WTC11 (cell line): ENCODE measurements at places on chromosomes 1 and 21. TPM values are rescaled to one million over a fixed set of nuclear protein-coding genes. Genes with fewer than 3 reads are reported as not detected.

The YBX1 gene
- total RNA-seq, result 1,098 to 1,172 TPM (median 1,151 TPM) in 3 replicates

The TFF2 gene
- 0.33 TPM in 1 of 3 replicates, not detected in the others for total RNA-seq

- peak overlapping the region; percentile 90 for H3K27ac ChIP-seq
- DNase-seq, result no peak
- H3K4me3 ChIP-seq, result peak overlapping the region; percentile 69
Observed at GRCh38 chr1:203327684-203328457, 22.6 kb downstream of the BTG2 start.

The SPATA46 gene
- not detected in 3 replicates for total RNA-seq

GRCh38 chr1:156149374-156150332 lies 3.7 kb upstream of the SEMA4A start:
- no peaks in the 10 kb centered on the region for H3K36me3 ChIP-seq
- no peaks in the 10 kb centered on the region; the same call in 1 of the 2 replicates for H3K27me3 ChIP-seq
- peak overlapping the region; percentile 66 for H3K4me3 ChIP-seq
- H3K27ac ChIP-seq, result peak overlapping the region; percentile 65
- H3K4me1 ChIP-seq, result peaks cover 78% of the 10 kb centered on the region
